ENCODE measurements at places on chromosomes 6 and 20.

GRCh38 chr20:62089393-62089792, 23.7 kb upstream of the TAF4 start:
- DNase-seq, result no peak

DNA sequence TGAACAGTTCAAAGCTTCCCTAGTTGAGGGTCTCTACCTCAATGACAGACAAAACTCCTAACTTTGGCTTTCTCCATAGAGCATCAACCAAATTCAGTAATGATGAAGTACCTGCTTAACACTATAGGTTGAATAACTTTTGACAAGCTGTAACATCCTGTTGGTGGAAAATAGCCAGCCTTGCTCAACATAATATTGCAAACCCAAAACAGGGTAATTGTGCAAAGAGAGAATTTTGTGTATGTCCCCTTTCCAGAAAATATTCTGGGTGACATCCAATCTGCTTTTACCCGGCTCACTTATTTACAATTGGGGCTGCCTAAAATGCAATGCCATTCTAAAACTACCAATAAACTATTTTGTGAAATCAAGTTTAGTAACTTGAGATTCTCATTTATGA, 72.8 kb downstream of the ATXN1 start:
- no peak for DNase-seq

DNA sequence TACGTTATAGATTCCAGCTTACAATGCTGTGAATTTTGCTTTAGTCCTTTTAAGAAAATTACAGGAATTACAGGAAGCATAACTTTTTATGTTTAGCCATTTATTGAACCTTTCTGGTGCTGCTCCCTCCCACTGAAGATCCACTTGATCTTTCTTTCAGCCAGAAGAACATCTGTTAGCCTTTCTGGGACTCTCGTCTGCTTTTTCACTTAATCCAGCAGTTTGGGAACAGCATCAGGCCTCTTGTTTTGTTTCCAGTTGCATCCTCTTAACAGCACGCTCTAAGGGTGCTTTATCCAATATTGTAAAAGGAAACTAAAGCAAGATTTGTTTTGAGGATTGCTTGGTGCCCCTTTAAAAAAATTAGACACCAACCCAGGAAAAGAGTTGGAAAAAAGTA, 10.3 kb upstream of the CYP24A1 start:
- DNase-seq, result no peak

DNA sequence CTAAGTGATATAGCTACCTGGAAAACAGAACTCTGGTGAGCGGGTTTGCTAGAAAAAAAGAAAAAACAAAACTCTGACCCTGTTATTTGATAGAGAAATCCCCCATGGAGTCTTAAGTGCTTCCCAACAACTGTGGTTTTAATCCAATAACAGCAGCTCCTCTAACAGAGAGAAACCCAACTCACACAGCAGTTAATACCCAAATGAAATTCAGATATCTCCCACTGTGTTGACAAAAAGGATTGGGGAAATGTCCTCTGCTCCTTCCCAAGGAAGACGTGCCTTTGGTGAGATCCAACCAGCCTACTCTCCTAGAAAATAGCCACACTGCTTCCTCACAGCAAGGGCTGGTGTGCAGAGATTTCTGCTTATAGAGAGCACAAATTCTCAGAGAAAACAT, 200.4 kb upstream of the FBXL4 start:
- DNase-seq, result no peak

DNA sequence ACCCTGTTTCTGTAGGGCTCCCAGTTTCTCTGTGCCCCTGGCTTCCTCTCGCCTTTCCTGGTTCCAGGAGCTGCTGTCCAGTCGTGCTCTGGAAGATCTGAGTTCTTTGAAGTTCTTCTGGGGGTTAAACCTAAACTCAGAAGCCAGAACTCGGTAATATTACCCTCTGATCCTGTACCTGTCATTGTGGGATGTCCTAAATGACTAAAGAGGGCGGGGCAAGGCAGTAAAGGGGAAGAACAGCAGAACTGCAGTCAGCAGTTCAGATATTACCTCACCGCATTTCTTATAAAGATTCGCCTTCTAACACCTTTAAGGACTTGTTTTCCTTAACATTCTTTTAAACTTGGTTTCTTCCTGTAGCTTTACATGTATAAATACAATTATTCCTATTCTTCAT, 63.9 kb downstream of the FAM120B start:
- DNase-seq, result peak; percentile 64

GRCh38 chr6:36547646-36548400, 544 bp upstream of the STK38 start:
- peak; percentile 47 for DNase-seq

DNA sequence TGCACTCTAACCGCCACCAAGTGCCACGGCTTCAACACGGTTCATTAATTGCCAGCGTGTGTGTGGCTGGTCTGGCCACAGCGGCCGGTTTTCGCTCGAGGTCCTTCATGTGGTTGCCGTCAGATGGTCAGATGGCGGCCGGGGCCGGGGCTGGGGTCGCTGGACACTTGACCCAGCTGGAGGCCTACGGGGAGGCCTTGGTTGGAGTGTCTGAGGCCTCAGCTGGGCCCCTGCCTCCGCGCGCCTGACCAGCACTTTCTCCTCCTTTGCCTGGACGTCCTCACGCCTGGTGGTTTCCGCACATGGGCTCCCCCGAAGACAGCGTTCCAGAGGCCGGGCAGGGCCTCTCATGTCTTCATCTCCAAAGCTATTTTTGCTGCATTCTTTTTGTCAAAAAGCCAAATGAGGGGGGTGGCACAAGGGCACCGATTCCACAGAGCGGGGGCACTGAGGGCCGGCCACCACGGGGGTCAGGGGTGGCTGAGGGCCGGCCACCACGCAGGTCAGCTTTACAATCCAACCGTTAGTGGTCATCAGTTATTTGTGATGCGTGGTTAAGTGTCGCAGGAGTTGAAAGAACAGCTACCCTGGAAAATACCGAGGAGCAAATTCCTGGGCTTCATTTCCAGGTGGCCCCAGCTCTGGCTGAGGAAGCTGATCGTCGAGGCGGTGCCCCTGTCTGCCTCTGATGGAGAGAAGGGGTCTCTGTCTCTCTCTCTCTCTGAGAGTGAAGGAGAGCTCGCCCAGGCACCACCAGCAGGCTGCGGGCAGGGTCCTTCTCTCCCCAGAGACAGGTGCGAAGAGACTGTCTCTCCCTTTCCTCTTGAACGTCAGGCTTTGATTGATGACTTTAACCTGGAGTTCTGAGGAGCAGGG, 50.5 kb upstream of the FRMD1 start:
- DNase-seq, result no peak

- no peak for DNase-seq
Measured at GRCh38 chr20:46119547-46119946, 1.4 kb downstream of the CD40 start.

GRCh38 chr6:72824833-72825232, 203.0 kb downstream of the KCNQ5 start:
- no peak for DNase-seq

GRCh38 chr6:12408752-12409151, 118.6 kb downstream of the EDN1 start:
- DNase-seq, result no peak

DNA sequence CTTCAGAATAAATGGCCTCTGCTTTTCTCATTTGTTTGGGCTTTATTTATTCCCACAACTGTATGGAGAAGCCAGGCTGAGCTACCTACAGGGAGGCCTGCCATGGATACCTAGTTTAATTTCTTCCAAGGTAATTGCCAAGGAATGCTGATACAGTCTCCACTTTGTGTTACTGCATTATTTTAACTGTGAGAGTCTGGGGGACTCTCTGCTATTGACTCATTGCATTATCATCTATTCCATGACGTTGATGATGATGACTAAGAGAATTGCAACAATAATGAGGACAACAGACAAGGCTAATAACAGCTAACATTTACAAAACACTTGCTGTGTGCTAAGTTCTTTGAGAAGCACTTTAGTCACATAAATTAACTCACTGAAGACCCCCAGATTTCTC, 88.3 kb upstream of the COL21A1 start:
- DNase-seq, result no peak

DNA sequence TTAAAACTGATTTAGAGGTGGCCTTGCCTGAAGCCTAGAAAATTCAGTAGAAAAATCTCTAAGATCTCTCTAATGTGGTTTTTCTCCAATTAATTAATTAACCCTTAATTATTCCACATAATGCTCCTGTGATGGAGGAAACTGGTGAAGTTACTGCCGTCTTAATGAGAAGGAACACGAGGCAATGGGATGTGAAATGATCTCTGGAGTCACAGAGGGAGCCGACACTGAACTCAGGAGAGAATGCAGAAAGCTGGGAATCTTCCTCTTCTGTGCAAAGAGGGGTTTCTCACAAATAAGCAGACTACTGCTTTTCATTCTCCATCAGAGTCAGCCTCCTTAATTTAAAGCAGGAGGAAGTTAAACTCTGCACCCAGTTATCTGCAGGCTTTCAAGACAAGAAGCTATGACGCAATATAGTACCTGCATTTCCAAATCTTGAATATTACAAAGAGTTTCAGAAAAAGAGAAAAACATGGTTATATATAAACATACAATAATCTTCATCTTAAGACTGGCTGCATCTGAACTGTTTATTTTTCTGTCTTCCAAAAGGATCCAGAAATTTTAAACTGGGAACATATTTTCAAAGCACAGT, 18.1 kb upstream of the SNRPB2 start:
- no peak for DNase-seq

DNA sequence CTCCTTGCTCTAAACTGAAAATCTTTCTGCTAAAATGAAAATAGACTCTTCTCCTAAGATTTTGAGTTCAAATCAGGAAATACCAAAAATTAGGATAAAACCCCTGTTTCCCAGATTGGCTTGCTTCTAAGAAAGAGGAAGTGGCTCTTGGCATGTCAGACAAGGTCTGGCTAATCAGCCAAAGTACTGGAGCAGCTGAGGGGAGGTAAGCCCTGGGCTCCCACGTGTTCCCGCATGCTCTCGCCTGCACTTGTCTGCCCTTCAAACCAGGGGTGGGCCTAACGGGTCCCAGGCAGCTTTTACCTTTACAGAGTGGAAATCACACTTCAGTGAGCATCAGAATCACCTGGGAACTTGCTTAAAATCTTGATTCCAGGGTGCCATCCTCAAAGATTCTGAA, 43.2 kb upstream of the GABRR1 start:
- DNase-seq, result no peak

DNA sequence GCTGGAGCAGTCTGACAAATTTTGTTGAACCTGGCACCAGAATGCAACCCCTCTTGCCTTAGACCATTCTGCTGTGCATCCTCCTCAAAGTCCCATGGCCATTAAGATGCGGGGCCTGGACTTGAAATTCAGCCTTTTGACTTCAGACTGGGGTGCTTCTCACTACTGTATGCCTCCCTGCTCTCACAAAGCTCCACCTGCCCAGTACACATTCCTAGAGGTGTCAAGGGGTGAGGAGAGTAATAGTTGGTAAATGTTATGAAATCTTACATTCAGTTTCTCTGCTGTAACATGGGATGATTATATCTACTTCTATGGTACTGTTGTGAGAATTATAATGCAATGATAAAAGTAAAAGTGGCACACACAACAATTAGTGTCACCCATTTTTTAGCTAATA, 70.8 kb downstream of the TULP4 start:
- DNase-seq, result no peak

GRCh38 chr6:143332153-143332845, 118.2 kb downstream of the ADAT2 start:
- no peak for DNase-seq

- DNase-seq, result no peak
Measured at GRCh38 chr6:25413207-25413905, 134.2 kb downstream of the CARMIL1 start.

DNA sequence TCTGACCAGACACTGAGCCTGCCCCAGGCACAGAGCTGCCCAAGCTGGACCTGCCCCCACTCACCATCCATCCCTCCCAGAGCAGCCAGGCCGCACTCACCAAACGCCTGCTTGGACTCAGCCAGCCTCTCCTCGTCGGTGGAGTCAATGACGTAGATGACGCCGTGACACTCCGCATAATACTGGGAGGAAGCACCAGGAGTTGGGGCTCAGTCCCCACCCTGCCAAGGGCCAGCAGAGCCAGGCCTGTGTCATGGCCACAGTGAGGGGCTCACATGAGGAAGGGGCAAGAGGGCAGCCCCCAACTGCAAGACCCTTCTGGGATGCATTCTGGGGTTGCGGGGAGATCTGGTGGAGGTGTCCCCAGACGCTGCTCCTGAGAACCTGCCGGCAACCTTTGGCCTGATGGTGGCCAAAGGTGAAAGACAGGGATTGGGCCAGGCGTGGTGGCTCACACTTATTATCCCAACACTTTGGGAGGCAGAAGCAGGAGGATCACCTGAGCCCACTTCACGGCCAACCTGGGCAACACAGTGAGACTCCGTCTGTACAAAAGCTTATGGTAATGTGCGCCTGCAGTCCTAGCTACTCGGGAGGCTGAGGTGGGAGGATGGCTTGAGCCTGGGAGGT, 5.6 kb downstream of the ARFRP1 start:
- DNase-seq, result no peak

DNA sequence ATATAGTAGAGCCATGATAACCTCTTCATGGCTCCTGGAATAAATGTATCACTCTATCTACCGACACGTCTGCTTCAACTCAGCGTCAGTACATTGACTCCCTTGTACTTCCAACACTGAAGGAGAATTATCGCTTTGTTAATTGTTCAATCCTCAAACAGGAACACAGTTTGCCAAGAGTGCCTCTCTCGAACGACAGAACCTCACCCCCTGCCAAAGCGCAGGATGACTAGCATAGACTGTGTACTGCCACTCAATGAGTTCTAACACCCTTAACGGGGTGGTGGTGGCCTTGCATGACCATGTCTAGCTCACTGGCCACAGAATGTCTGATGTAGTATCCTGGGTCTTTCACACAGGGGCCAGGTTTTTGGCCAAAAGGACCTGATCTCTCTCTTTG, 81.4 kb upstream of the HEY2 start:
- DNase-seq, result no peak

DNA sequence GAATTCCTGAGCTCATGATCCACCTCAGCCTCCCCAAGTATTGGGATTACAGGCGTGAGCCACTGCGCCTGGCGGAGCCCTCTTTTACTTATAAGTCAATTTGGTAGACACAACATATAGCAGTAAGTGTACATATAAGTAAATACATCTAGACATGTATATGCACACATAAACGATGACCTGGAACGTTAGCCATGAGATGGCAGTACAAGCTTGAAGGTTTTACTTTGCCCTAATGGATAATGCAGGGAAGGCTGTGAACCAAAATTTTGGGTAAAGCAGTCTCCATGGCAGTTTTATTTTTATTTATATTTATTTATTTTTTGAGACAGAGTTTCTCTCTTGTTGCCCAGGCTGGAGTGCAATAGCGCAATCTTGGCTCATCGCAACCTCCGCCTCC, 2.4 kb upstream of the GNMT start:
- DNase-seq, result no peak

DNA sequence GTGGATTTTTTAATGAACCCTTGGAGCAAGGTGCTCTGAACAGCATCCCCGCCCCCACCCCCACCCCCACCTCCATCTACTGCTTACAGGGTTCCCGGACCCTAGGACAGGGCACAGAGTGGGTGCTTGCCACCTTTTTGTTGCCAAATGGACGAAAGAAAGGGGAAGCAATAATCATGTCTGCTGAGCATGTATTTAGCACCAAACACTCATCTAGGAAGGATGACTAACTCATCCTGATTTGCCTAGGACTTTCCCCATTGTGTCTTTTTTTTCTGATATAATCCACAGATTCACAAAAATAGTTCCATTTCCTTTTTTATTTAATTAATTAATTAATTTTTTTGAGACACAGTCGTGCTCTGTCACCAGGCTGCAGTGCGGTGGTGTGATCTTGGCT, 1.2 kb upstream of the PLTP start:
- no peak for DNase-seq

- no peak for DNase-seq
Measured at GRCh38 chr6:34232901-34233300, 3.8 kb upstream of the HMGA1 start.

Data from large intestine (tissue), 12 donors.